ENCODE measurements at places on chromosomes 2 and 18.
A peak's percentile ranks its signal among the peaks of the same experiment; 100 is the strongest.

- no peak for DNase-seq
These were observed 48.0 kb downstream of the KCNIP3 start for GRCh38 chr2:95345081-95345562.

- peak; percentile 83 for DNase-seq
These were observed at the start of gene CYRIA for GRCh38 chr2:16665748-16666448. TSS of gene CYRIA (minus strand) at chr2:16665834. CDS start at chr2:16588119, 77,715 bp downstream.

DNA sequence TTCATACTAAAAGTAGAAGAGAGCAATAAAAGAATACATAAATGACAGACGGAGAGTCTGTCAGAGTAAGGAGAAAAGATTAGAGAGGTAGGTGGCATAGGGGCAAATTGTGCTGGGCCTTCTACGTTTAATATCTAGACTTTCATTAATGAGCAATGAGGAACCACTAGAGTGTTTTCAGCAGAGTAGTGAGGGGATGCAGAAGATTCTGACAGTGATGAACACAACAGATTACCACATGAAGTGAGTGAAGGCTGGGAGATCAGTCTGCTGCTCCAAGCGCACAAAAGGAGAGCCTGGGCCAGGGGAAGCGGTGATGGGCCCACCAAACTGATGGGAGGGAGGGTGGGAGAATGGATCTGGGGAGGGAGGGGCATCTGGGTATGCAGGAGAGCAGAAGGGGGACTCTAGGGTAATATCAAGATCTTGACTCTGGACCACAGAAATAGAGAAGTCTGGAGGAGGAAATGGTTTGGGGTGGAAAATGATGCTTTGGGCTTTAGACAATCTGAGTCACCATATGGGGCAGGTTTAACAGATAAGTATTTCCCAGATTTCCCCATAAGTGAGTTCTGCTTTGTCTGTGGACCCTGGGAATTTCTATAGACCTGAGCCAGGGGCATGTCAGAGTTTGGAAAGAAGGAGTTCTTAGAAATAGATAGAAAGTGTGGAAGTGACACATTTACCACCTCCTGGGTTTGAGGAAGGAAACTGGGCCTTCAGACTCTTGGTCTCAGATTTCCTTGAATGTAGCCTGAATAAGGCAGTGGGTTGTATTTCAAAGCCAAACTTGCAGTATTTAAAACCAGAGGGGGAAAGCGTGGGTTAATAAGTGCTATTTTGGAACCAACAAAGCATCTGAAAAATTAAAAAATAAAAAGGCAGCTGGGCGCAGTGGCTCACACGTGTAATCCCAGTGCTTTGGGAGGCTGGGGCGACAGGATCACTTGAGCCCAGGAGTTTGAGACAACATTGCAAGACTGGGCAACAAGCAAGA is 15.0 kb upstream of the IL1A start:
- no peak for DNase-seq

GRCh38 chr18:3281456-3282400 is 19.8 kb downstream of the MYL12B start:
- DNase-seq = peak; percentile 83

DNA sequence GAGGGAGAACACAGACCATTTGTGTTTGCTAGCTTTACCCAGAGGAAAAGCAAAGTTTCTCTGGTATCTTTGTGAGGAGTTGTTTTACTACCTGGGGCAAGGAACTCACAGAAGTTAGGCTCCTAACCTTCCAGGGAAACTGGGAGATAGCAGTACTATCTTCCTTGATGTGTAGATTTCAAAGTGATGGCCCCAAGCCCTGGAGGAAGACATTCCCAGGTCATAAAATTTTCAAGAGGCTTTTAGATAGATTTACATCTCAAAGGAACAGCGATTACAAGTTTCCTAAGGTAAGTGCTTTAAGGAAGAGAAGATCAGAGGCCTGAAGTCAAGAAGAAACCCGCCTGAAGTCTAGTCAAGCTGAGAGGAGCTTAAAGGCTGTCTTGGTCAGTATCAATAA is 1187.8 kb upstream of the TMEFF2 start:
- no peak for DNase-seq

- DNase-seq = no peak
These were observed 71.3 kb downstream of the CCDC93 start for GRCh38 chr2:117942551-117942950.

DNA sequence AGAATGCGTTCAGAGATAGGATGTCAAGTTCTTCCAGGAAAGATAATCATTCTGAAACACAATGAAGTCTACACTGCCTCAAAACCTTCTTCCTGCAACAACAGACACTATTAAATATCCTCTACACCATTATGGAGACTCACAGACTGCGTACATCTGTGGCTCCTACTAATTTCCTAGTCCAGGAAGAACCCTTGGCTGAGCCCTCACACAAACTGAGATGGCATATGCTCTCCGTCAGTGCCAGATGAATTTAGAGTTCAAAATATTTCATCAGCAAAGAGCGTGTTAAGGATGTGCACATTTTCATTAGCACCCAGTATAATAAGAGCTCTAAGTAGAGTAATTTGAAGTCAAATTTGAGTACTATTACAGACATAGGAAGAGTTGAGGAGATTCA is 117.2 kb downstream of the TCF4 start:
- no peak for DNase-seq

DNA sequence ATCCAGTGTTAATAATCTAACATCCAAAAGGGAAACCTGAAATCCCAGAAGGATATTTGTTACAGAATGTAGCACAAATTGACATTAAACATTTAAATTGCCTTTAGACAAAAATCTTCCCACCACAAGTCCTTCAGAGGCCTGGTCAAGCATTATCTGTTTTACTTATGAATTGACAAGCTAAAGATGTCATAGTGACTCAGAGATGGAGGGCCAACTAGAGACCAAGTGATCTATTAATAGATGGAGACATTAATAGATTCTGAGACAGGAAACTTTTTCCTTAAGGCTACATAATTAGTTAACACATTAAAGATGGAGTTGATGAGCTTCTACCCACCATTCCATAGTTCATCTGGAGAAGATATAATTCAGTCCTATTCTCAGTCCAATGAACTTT is 526.2 kb downstream of the IRS1 start:
- DNase-seq = no peak

DNA sequence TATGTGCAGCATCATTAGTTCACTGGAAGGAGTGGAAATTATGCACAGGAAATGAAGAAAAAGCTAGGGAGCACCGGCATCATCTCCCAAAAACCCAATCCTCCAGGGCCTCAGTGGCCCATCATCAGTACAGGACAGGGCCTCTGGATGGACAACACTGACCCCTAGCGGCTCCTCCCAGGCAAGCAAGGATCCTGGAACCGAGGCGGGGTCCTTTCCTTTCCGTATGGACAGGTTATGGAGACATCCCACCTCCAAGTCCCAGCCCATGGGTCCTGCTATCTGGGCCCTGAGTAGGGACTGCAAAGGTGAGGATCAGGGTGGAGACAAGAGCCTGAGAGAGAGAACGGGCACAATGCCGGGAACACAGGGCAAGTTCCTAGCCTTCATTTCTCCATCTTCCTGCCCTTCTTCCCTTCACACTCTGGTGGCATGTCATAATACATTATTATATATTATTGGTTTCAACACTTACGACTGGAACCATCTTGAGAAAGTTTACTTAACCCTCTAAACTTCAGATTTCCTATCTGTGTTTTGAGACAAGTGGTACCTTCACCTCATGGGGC is 68.2 kb downstream of the ZNF516 start:
- peak; percentile 29 for DNase-seq

DNA sequence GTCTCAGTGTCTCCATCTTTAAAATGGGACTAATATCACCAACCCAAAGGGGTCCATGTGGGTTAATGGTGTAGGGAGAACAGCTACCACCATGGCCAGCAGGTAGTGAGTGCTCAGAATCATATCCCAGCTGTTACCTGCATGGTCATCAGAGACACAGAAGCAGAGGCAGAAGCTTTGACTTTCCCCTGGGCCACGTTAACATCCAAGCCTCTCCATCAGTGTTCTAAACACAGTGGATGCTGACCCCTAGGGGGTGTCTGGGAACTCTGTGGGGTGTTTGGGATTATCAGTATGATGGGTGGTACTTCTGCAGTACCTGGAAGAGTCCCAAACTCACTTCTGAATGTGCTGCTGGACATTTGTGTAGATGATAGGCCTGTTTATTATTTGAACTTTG is 93.6 kb downstream of the GYPC start:
- peak; percentile 40 for DNase-seq

GRCh38 chr2:27915191-27915590 is 24.7 kb downstream of the BABAM2 start:
- DNase-seq = no peak

- no peak for DNase-seq
These were observed 9.0 kb downstream of the STK25 start for GRCh38 chr2:241499146-241499965.

DNA sequence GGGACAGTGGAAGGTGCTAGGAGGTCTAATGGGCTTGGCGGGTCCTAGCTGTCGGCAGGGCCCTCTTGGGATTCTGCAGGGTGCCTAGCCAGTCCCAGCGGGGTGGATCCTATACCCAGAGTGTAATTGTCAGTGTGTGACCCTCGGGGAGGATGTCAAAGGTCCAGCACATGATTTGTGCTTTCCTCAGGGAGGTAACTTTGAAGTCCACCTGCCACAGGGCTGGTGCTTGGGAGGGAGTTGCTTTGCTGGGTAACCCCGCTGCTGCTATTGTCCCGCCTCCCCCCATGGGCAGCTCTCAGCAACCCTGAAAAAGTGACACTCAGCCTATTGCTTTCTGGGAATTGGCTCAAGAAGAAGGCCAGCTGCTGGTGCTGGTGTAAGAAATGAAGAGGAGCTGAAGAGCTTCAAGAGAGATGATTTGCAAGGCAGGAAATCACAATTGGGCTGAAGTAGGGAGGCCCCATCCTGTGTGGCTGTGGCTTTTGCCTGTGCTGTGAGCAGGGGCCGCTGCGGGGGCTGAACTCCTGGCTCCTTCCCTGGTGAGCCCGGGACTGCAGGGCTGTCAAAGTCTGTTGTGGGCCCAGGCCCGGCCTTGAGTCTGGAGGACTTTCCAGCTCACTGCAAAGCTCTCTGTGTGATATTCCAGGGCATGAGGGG is 36.4 kb downstream of the EMILIN2 start:
- no peak for DNase-seq

GRCh38 chr2:58614219-58614618 is 373.1 kb upstream of the FANCL start:
- no peak for DNase-seq

GRCh38 chr2:33241581-33241980 is 234.9 kb upstream of the RASGRP3 start:
- DNase-seq = no peak

GRCh38 chr2:33606100-33606499 is 7.0 kb upstream of the FAM98A start:
- DNase-seq = no peak

GRCh38 chr2:72134408-72134996 is 13.2 kb downstream of the CYP26B1 start:
- no peak for DNase-seq

GRCh38 chr2:175734686-175735085 is 267.4 kb downstream of the LNPK start:
- DNase-seq = no peak

DNA sequence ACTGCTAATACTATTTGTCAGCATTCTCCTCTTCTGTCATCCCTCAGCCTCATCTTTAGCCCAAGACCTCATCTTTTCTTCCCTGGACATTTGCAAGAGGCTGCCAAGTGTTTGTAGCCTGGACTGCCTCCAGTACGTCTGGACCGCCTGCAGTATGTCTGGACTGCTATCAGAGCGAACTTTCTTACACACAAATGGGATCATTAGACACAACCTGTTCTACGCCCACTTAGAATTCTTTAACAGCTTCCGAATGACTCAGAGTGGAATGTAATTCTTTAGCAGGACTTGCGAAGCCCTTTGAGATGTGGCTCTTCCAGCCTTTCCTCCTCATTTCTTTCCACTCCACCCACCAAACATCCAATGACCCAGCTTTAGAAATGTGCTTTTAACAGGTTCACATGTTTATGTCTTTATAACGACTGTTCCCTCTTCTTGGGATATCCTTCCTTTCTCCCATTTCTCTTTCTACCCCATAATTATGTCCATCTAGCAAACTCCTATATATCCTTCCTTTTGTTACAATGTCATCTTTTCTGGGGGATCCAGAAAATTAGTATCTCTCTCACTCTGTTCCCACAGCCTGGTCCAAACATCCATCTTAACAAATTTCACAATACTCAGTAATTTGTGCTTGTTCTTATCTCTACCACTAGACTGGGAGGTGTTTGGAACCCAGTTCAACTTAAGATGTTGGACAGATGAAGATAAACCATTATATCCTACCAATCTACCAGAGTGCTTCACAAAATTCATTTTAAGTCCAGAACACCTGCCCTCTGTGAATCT is 171.3 kb upstream of the PGAP1 start:
- no peak for DNase-seq

- DNase-seq = no peak
These were observed 31.4 kb upstream of the CD28 start for GRCh38 chr2:203675086-203675485.

- DNase-seq = no peak
These were observed 31.8 kb downstream of the TMEM17 start for GRCh38 chr2:62474176-62474575.

DNA sequence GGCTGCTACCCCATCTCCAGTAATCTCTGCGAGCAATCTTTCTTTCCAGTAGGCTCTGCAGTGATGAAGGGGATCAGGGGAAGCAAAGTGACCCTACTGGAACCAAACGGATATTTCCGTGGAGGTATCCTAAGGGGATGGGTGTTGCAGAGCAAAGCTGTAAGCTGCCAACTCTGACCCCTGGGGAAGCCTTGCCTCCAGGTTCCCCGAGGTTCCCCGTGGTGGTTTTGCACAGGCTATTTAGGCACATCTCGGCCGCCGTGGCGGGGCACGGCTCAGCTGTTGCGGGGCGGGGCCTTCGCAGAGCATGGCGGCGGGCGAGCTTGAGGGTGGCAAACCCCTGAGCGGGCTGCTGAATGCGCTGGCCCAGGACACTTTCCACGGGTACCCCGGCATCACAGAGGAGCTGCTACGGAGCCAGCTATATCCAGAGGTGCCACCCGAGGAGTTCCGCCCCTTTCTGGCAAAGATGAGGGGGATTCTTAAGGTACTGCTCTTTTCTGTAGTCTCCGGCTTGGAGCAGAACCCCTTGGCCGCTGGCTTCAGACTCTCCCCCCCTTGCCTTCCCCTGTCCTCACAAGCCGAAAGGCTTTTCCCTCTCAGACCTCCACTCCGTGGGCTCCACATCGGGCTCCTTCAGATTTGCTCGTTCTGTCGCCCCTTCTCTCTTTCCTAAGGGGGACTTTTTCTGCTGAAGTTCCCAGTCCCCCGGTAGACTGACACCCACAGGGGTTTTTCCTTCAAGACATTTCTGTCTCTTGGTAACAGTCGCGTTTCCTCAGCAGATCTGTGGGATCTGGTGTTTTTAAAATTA is at the start of gene COMMD1:
Gene COMMD1 (plus strand): TSS at position 303 of the 814 bp plus-strand sequence. CDS start 5 bp downstream, at position 308.
- DNase-seq = peak; percentile 84

DNA sequence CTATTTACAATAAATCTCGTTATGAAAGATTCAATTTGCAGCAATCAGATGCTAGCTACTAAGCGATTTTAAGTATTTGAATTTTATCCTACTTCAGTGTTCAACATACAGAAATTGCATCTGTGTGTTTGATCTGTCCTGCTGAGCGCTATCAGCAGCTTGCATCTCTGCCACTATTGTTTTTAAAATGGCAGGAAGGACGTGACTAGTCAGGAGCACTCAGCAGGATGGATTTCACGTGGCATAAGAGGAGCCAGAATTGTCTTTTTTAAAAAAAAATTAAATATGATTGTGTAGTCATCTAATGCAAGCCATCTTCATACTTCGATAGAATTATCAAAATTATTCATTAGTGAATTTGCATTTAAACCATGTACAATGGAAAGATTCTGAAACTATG is 2.8 kb upstream of the KLHL14 start:
- DNase-seq = no peak

- DNase-seq = no peak
These were observed 28.3 kb downstream of the KIF5C start for GRCh38 chr2:148903294-148903693.

GRCh38 chr18:35525795-35526494 is 28.2 kb upstream of the INO80C start:
- no peak for DNase-seq
